HepG2 (cell line): ENCODE measurements at places on chromosomes 7 and 10.

DNA sequence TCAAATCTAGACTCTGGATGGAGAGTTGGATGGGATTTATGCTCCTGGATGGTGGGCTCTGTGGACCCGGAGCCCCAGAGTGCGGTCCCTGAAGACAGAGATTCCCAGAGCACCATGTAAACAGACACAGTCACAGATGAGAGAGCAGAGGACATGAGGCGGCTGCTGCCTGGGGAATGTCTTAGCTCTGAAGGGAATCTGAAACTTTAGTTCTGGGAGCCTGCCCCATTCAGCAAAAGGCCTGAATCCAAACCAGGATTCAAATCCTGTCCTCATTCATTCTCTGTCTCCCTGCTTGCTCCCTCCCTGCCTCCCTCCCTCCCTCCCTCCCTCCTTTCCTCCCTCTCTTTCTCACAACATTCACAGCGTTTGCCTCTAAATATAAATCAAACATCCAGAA lies 49.5 kb upstream of the CALD1 start:
- DNase-seq: no peak

DNA sequence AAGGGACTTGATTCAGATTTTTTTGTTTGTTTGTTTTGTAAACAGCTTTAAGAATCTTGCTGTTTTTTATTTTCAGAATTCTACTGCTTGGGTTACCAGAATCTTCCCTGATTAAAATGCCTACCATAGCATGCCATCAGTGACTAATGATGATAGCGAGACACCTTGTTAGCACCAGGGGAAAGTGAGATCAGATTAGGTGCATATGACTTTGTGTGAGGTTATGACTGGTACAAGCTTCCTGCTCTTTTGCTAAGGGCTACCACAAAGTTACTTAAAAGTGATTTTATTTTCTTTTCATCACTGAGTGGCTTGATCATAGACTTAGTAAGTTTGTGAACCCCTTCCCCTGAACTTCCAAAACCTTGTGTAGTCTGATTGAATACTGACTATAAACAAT lies 93.5 kb downstream of the SND1 start:
- no peak for DNase-seq

DNA sequence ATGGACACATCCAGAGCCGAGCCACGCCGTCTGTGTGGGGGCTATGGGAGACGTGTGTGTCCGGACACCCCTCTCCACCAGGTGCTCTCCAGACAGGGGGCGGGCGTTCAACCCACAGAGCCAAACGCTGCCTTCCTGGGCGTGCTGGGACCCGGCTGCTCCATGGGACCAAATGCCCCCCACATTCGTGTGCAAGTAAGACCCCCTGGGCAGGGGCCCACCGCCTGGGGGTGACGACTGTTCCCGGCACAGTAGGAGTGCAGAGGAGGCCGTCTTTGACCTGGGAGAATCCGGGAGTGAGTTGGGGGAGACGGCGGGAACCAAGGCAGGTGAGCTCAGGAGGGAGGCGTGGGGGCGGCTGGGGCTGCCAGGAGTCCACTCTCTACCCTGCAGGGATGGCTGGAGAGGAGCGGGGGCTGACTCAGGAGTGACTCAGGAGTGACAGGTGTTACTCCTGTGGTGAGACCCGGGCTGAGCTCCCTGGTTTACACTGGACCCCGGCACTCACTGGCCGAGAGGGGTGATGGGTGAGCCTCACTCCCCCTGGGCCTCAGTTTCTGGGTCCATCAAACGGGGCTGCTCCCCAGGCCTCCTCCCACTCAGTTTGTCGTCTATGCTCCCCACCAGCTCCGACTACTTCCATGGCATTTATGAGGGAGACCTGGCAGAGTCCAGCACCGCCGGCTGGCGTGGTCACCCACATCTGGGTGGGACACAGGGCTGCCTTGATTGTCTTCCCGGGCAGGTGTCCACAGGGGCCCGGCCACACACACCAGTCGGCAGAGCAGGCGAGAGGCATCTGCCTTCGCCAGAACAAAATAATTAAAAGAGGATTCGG lies 95.0 kb downstream of the MICALL2 start:
- no peak for DNase-seq

- no peak for DNase-seq
Measured at GRCh38 chr10:124394583-124394982, 24.1 kb downstream of the OAT start.

GRCh38 chr7:23347682-23348180 lies 48.6 kb downstream of the MALSU1 start:
- no peak for DNase-seq
